ENCODE measurements at places on chromosomes 6 and 20. TPM values are rescaled to one million over a fixed set of nuclear protein-coding genes. Genes with fewer than 3 reads are reported as not detected.

Gene WDR27
- total RNA-seq = 22.4 TPM

Gene UBE3D
- total RNA-seq = 2.5 TPM

Gene ERVFRD-1
- not detected for total RNA-seq

Gene TREM1
- not detected for total RNA-seq

Gene SH3BGRL2
- 2.7 TPM for total RNA-seq

Gene MUC22
- not detected for total RNA-seq

Gene RSPO3
- 0.21 TPM for total RNA-seq

Gene CST2
- not detected for total RNA-seq

Gene CAPN11
- total RNA-seq = not detected

Gene LHFPL5
- not detected for total RNA-seq

Gene SLC35D3
- total RNA-seq = not detected

Gene CST1
- total RNA-seq = not detected

Gene NRSN2
- total RNA-seq = 72.1 TPM

Gene TRIM10
- total RNA-seq = not detected

Gene PAK5
- total RNA-seq = not detected

Gene RREB1
- 28.4 TPM for total RNA-seq

- DNase-seq = no peak
- peaks cover 8% of the 10 kb centered on the region for H3K4me1 ChIP-seq
- H3K4me3 ChIP-seq = no peak overlapping the region
- H3K27ac ChIP-seq = no peak overlapping the region
- H3K36me3 ChIP-seq = peaks cover 1% of the 10 kb centered on the region
These were observed 4.2 kb upstream of the IRF4 start for GRCh38 chr6:387293-387741.

DNA sequence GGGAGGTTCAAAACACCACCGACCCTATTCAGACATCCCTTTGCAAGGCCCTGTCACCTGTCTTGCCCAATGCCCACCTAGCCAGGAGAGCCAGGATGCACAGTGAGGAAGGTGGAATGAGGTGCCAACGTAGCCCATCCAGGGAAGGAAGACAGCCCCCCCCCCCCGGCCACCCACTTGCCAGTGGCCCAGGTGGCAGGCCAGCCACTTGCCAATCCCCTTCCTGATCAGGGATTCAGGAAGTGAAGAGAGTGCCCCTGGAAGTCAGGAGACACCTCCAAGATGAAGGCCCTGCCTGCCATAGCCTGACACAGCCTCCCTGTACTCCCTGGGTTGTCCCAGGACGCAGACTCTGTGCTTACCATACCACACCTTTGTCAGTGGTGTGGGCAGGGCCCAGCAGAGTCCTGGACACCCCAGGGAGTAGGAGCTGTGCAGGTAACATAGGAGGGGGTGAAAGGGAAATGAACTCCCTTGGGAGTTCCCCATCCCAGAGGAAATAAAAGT is 54.7 kb downstream of the MRPL14 start:
- H3K4me1 ChIP-seq = peaks cover 61% of the 10 kb centered on the region
- H3K4me3 ChIP-seq = no peak overlapping the region
- H3K27ac ChIP-seq = peak overlapping the region; percentile 96
- no peaks in the 10 kb centered on the region for H3K27me3 ChIP-seq
- DNase-seq = no peak
- H3K36me3 ChIP-seq = no peaks in the 10 kb centered on the region

GRCh38 chr6:18334251-18334650 is 52.9 kb upstream of the RNF144B start:
- H3K4me3 ChIP-seq = no peak overlapping the region
- H3K4me1 ChIP-seq = no peaks in the 10 kb centered on the region
- no peak overlapping the region for H3K27ac ChIP-seq
- H3K36me3 ChIP-seq = no peaks in the 10 kb centered on the region
- no peaks in the 10 kb centered on the region for H3K27me3 ChIP-seq

DNA sequence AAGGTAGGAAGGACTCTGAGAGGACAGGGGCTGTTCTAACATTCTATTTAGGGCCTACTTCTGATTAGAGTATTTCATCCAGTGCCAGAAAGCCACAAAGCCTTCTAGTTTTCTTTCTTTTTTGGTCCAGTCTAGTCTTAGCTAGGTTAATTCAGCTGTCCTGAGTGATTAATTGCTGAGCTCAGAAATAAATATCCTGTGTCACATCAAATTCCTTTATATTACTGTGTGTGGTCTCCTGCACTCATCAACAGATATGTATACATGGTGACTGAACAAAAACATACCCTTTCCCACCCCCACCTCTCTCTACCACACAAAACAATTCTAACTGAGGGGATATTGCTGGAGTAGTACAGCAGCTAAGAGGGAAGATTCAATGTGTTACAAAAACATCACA is 601.5 kb upstream of the NRSN1 start:
- DNase-seq = no peak
- H3K4me1 ChIP-seq = peaks cover 2% of the 10 kb centered on the region
- no peaks in the 10 kb centered on the region for H3K27me3 ChIP-seq
- no peaks in the 10 kb centered on the region for H3K36me3 ChIP-seq

DNA sequence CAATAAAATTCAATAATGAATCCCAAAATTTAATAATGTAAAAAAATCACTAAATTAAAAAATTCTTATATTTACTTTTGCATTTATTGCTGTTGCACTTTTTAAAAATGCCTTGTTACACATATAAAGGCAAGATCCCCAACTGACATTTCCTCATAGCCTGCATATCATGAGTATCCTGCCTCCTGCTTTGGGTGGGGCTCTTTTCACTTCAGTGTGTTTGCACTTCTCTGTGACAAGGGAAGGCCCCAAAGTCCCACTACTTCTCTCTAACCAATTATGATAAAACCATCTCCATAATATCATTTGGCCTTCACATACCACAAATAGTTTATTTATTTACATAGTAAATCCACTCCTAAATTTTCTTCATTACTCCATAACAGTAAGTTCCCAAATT is 446.1 kb upstream of the MARCKS start:
- H3K27ac ChIP-seq = peak overlapping the region; percentile 61
- H3K27me3 ChIP-seq = no peaks in the 10 kb centered on the region
- no peaks in the 10 kb centered on the region for H3K36me3 ChIP-seq
- H3K4me3 ChIP-seq = peak overlapping the region; percentile 6

DNA sequence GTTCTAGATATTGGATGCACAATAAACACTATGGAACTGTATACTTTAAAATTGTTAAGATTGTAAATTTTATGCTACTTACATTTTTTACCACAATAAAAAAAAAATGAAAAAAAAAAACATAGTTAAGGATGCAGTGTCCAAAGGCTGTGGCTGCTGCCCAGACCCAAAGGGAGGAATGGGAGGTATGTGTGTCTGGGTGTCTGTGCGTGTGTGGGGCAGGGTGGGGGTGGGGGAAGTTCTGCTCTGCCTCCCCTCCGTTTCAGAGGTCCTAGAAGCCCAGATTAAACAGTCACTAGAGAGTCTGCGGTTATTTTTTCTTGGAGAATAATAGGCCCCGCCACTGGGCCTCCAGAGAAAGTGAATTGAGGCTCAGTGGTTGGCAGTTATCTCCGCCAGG is 136.4 kb upstream of the ARMC2 start:
- DNase-seq = no peak
- no peaks in the 10 kb centered on the region for H3K36me3 ChIP-seq
- no peak overlapping the region for H3K27ac ChIP-seq

DNA sequence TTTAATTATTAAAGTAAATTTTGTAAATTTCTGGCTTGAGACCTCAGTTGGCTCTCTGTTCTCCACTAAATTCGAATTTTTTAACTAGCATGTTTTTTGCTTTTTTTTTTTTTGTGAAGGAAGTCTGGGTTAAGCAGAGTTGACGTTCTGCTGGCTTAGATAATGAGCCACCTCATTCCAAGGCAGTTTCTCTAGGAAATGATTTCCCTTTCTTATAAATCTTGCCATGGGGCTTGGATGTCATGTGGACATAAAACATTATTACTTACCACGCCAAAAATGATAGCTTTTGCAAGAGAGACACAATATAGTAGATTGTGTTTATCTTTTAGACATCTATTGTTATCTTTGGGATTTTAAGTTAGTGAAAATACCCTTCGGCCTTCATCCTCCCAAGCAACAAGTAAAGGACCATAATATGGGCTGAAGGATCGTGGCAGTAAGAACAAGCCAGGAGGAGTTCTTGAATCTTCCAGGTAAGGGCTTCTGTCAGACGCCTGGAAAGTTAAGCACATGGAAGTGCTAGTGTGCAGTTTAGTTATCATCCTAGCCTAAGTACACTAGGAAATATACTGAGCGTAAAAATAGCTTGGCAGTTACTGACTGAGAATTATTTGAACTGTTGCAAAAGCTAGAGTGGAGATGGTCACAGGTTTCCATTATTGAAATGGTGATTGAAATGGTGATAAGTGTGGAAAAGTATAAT is 30.7 kb downstream of the ADGRG6 start:
- DNase-seq = no peak
- no peaks in the 10 kb centered on the region for H3K27me3 ChIP-seq
- H3K27ac ChIP-seq = no peak overlapping the region
- H3K36me3 ChIP-seq = no peaks in the 10 kb centered on the region

- peak overlapping the region; percentile 47 for H3K4me3 ChIP-seq
- DNase-seq = no peak
- H3K27ac ChIP-seq = peak overlapping the region; percentile 96
- H3K36me3 ChIP-seq = peaks cover 1% of the 10 kb centered on the region
These were observed 95.3 kb downstream of the NFATC2 start for GRCh38 chr20:51447097-51447764.

GRCh38 chr6:69907981-69908498 is 41.7 kb downstream of the COL19A1 start:
- no peak overlapping the region for H3K4me3 ChIP-seq
- H3K27ac ChIP-seq = no peak overlapping the region
- H3K4me1 ChIP-seq = peaks cover 8% of the 10 kb centered on the region
- H3K27me3 ChIP-seq = no peaks in the 10 kb centered on the region

- no peaks in the 10 kb centered on the region for H3K27me3 ChIP-seq
- no peaks in the 10 kb centered on the region for H3K36me3 ChIP-seq
- H3K4me3 ChIP-seq = no peak overlapping the region
- no peak overlapping the region for H3K27ac ChIP-seq
- peaks cover 12% of the 10 kb centered on the region for H3K4me1 ChIP-seq
- DNase-seq = no peak
These were observed 107.4 kb downstream of the SULF2 start for GRCh38 chr20:47677635-47678453.

GRCh38 chr6:165976684-165977083 is 191.0 kb downstream of the TBXT start:
- DNase-seq = no peak
- H3K4me3 ChIP-seq = no peak overlapping the region
- peaks cover 4% of the 10 kb centered on the region for H3K4me1 ChIP-seq
- no peak overlapping the region for H3K27ac ChIP-seq

DNA sequence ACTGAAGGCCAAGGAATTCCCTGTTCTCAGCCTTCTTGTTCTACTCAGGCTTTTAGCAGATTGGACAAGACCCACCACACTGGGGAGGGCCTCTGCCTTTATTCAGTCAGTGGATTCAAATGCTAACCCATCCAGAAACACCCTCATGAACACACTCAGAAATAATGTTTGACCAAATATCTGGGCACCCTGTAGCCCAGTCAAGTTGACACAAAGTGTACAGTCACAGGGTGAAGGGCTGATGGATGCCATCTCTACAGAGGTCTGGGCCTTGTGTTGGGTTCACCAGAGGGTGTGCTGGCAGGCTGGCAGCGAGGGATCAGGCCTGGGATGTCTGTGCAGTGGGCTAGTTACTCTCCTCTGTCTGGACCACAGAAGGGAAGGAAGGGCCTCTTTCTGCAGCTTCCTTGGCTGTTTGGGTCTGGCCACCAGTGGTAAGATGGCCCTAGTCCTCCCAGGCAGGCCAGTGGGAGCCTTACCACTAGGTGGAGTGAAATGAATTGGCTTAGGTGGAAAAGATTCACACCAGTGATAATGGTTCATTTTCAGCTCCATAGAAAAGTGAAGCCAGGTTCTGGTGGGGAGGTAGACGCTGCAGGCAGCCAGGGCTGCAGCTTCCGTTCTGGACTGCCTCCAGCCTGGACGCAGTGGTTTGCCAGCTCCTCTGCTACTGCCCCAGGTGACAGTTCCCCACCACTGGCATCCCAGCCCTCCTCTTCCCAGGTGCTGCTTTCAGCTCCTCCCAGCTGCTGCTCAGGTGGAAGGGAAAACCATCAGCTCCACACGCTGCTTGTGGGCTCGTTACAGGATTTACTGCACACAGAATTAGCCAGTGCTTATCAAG is 9.2 kb downstream of the TUBB2A start:
- DNase-seq = no peak
- H3K27ac ChIP-seq = no peak overlapping the region
- H3K4me1 ChIP-seq = peaks cover 6% of the 10 kb centered on the region

GRCh38 chr20:4833074-4833728 is 111.5 kb downstream of the PRND start:
- no peaks in the 10 kb centered on the region for H3K36me3 ChIP-seq
- peaks cover 13% of the 10 kb centered on the region for H3K4me1 ChIP-seq
- DNase-seq = no peak
- no peak overlapping the region for H3K4me3 ChIP-seq
- peaks cover 4% of the 10 kb centered on the region for H3K27me3 ChIP-seq

GRCh38 chr6:130043344-130043743 is 25.0 kb downstream of the L3MBTL3 start:
- H3K36me3 ChIP-seq = peaks cover 3% of the 10 kb centered on the region
- peaks cover 18% of the 10 kb centered on the region for H3K4me1 ChIP-seq
- no peak for DNase-seq

GRCh38 chr20:18719426-18719825 is 94.2 kb upstream of the SCP2D1 start:
- H3K27me3 ChIP-seq = no peaks in the 10 kb centered on the region
- no peaks in the 10 kb centered on the region for H3K36me3 ChIP-seq
- DNase-seq = no peak
- H3K4me3 ChIP-seq = no peak overlapping the region
- H3K27ac ChIP-seq = no peak overlapping the region

DNA sequence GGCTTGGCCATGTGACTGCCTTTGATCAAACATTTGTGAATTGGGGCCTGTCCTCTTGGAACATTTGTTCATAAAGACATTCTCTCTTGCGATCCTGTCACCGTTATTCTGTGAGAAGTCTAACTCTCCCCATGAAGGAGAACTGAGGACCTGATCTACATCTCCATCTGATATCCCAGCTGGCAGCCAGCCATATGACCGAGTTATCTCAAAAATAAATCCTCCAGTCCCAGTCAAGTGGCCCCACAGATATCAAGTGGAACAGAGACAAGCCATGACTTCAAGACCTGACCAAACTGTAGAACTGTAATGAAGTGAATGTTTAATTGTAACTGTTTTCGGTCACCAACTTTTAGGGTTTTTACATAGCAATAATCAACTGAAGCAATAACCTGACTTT is 25.7 kb downstream of the SNX3 start:
- H3K4me1 ChIP-seq = peaks cover 19% of the 10 kb centered on the region
- no peak overlapping the region for H3K4me3 ChIP-seq
- H3K36me3 ChIP-seq = peaks cover 9% of the 10 kb centered on the region

GRCh38 chr20:62225026-62225425 is 4.9 kb upstream of the HRH3 start:
- H3K27ac ChIP-seq = no peak overlapping the region
- no peak overlapping the region for H3K4me3 ChIP-seq
- H3K4me1 ChIP-seq = peaks cover 3% of the 10 kb centered on the region

GRCh38 chr6:107731422-107732319 is 92.4 kb downstream of the SCML4 start:
- peaks cover 3% of the 10 kb centered on the region for H3K4me1 ChIP-seq
- H3K36me3 ChIP-seq = no peaks in the 10 kb centered on the region
- H3K27me3 ChIP-seq = peaks cover 26% of the 10 kb centered on the region
- H3K27ac ChIP-seq = no peak overlapping the region
- no peak overlapping the region for H3K4me3 ChIP-seq
- no peak for DNase-seq

GRCh38 chr6:23448281-23448680 is 677.7 kb upstream of the NRSN1 start:
- H3K4me1 ChIP-seq = peaks cover 24% of the 10 kb centered on the region
- H3K27me3 ChIP-seq = no peaks in the 10 kb centered on the region
- H3K36me3 ChIP-seq = no peaks in the 10 kb centered on the region
- no peak overlapping the region for H3K4me3 ChIP-seq
- DNase-seq = no peak

- DNase-seq = no peak
- H3K4me1 ChIP-seq = peaks cover 29% of the 10 kb centered on the region
- H3K4me3 ChIP-seq = no peak overlapping the region
- H3K27ac ChIP-seq = peak overlapping the region; percentile 66
These were observed 1.5 kb upstream of the ADNP start for GRCh38 chr20:50932691-50933280.
